ENCODE measurements at places on chromosomes 1 and 21.

GRCh38 chr21:38714999-38715398 is 90.7 kb upstream of the ETS2 start:
- no peak for DNase-seq

- no peak for DNase-seq
Observed at GRCh38 chr1:11930571-11931445, 3.7 kb upstream of the PLOD1 start.

GRCh38 chr1:25111706-25112105 is 120.6 kb downstream of the SYF2 start:
- no peak for DNase-seq

DNA sequence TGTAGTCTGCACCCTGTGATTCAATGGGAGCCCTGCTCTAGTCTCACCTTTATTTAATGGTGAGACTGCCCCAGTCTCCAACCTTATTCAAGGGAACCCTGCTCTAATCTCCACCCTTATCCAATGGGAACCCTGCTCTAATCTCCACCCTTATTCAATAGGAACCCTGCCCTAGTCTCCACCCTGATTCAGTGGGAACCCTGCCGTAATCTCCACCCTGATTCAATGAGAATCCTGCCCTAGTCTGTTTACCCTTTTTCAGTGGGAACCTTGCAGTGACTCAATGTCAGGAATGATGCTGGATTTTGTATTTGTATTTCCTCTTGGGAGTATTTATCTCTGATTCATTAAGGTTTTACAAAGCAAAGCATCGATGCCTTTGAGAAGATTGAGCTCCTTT is 39.5 kb downstream of the TRPM2 start:
- DNase-seq: no peak

DNA sequence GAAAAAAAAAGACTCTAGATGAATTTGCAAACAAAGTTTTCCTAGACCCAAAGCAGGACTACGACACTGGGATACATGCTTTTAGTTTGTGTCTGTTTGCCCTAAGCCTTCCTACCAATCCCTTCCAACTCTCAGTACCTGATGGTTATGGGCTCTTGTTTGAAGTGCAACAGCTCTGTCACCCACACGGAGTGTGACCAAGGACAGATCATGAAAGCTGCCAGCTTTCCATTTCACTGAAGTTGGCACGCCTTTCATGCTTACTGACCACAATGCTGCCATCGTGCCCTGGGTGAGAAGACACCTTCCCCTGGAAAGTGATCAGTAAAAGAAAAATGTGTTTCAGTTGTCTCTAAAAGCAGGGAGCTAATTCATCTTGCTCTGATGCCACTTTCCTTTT is 312.5 kb upstream of the PTBP2 start:
- DNase-seq: no peak

DNA sequence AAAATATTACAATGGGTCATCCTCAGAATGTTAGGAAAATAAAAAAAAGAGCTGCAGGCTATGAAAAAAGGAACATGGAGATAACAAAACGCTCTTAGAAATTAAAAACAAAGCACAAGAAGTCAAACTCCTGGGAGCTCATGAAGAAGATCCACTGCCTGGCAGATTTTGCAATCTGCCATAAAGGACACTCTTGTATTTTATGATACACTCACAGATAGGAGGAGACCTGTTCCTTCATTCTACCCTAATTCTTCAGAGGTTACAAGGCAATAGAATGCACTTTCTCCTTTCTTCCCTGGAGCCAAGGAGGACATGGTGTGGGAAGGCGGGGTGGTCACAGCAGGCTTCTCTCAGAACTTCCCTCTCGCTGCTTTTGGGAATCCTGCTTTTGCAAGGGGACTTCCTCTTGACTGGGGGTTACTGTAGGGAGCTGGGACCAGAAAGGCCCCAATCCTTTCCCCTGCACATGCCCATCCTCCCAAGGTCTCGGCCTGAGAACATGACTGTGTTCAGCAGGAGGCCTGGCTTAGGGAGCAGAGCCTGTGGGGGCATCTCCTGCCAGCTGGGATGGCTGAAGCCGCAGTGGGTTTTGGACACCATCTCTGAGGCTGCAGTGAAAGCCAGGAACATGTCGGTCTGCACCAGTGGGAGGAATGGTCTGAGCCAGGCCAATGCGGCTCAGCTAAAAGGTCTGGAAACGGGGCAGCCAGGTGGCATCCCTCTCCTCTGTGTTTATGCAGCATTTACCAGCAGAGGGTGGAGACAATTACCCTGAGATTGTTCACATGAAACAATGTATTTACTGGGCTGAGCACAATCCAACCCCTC is 44.8 kb downstream of the GPR161 start:
- DNase-seq: no peak

DNA sequence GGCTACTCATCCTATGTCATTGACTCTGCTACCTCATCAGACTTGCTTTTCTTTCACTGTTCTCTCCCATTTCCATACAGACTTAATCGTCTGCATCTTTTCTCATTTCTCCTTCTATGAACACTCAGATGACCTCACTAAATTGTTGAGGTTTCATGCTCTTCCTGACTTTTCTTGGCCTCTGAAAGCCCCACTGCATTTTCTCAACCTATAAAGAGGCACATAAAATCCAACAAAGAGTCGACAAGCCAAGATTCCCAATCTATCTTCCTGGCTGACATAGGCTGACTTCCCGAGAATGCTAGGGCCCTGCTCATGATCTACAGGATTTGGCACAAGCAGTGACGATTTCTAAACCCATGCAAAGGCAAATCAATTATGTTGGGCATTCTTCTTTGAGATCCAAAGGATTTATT is 280.8 kb upstream of the DPYD start:
- DNase-seq: no peak

GRCh38 chr1:162908780-162909179 is 47.8 kb upstream of the CCDC190 start:
- DNase-seq: peak; percentile 59

DNA sequence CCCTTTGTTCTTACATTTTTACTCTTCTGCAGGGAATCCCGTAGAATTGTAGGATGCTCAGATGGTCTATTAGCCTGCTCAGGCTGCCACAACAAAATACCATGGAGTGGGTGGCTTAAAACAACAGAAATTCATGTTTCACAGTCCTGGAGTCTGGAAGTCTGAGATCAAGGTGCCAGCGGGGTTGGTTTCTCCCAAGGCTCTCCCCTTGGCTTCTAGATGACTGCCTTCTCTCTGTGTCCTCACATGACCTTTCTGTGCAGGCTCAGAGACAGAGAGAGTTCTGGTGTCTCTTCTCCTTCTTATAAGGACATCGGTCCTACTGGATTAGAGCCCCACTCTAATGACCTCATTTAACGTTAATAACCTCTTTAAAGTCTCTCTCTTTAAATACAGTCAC is 41.7 kb downstream of the HUNK start:
- no peak for DNase-seq

GRCh38 chr1:203509135-203509534 is 15.2 kb downstream of the OPTC start:
- no peak for DNase-seq

DNA sequence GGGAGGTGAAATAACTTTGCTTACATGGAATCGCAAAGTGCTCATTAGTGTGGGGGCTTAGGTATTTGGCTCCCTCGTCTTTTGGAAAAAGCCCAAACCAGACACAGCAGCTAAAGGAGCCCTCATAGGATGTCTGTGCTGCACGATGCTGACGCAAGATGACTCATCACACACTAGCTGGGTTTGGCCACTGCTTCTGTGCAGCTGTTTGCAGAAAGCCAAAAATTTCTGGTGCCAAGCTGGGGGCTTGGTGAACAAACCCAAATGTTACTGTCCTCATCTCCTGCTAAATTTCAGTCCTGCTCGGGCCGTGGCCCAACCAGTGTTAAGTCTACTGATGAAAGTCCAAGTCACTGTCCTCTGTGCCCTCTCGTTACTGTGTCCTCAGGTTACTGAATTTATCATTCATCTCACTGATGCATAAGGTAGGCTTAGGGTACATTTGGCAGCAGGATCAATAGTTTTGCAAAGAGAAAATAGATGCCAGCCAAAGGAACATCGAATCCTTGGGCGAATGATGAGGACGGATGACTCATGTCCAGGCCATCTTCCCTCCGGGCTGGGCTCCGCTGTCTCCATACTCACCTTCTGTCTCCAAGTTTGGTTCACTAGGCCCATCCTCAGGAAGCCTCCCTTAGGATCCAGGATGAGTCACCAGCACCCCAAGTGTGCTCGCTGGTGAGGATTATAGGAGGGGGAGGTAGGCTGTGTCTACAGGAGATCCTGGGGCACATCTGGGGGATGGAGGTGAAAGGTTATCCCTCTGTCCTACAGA is 177.7 kb downstream of the ADSS2 start:
- peak; percentile 91 for DNase-seq

GRCh38 chr1:96346719-96347118 is 374.9 kb upstream of the PTBP2 start:
- no peak for DNase-seq

GRCh38 chr1:228016653-228017355 is 10.0 kb downstream of the WNT3A start:
- DNase-seq: no peak

- DNase-seq: peak; percentile 42
Observed at GRCh38 chr1:245837718-245838117, 669.4 kb downstream of the SMYD3 start.

DNA sequence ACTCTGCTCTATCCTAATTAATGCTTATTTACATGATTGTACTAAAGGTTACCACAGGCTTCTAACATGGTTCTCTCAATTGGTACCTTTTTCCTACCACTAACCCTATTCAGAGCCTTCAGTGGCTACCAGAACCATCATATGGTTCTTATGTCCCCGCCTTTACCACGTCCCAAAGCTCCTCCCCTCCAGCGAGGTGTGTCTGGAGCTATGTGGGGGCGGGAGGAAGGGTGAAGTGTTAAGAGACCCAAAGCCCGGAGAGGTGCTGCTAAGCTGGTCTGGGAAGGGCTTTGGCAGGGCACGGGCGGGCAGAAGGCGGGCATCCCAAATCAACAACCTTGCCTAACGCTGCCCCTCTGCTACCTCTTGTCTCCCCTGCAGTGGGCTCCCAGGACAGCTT is 10.0 kb downstream of the SPATA46 start:
- no peak for DNase-seq

DNA sequence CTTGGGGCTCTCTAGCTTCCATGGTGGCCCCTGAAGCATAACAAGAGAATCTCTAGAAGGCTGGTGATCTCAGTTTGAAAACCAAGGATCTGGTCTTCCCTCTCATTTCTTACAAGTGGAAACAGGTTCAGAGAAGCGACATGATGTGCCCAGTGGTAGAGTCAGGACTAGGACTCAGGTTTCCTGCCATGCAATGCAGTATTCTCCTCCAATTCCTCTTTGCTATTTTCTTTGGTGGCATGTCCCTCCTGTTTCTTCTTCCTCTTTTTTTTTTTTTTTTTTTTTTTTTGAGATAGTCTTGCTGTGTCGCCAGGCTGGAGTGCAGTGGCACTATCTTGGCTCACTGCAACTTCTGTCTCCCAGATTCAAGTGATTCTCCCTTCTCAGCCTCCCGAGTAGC is 195.6 kb upstream of the C1orf105 start:
- DNase-seq: no peak

GRCh38 chr1:24540906-24541710 is 14.8 kb upstream of the NCMAP start:
- DNase-seq: peak; percentile 72

- DNase-seq: peak; percentile 27
Observed at GRCh38 chr1:25550155-25550506, 6.7 kb downstream of the LDLRAP1 start.

DNA sequence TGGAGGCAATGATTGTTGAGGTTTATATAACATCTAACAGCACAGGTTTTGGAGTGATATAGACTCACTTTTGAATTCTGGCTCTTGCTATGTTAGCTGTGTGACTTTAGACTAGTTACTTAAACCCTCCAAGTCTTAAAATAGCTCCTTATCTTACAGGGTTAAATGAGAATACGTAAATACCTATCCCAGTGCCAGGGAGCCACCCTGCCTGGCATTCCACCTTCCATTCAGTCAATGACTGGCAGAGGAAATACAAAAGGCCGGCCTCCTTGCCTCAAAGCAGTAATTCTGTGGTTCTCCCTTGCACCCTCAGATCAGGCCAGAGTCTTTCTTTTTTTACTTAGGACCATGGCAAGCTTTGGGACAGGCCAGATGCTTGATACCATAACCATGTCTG is 31.8 kb downstream of the DBT start:
- DNase-seq: no peak

DNA sequence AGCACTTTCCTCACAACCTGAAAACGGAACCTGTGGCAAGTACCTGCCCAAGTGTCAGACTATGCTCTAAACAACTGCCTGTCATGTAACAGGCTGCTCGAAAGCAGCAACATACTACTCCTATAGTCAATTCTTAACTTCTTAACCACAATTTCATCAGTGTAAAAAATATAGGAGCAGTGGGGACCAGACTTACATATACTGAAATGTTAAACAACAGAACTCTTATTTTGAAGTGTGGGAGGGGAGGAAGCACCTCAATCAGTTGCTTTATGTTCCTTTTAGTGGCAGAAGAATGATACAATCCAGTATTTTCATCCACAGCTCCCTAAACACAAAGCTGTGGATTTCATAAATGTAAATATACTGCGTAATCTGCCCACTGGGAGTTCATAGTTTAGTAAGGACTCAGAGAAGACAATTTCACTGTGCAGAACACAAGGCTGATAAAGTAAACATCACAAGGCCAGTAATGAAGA is 44.2 kb downstream of the WLS start:
- no peak for DNase-seq

GRCh38 chr1:230713915-230714764 is at the start of gene AGT:
TSS of gene AGT (minus strand) at chr1:230714122. CDS start at chr1:230710823, 3,299 bp downstream.
- DNase-seq: peak; percentile 63

DNA sequence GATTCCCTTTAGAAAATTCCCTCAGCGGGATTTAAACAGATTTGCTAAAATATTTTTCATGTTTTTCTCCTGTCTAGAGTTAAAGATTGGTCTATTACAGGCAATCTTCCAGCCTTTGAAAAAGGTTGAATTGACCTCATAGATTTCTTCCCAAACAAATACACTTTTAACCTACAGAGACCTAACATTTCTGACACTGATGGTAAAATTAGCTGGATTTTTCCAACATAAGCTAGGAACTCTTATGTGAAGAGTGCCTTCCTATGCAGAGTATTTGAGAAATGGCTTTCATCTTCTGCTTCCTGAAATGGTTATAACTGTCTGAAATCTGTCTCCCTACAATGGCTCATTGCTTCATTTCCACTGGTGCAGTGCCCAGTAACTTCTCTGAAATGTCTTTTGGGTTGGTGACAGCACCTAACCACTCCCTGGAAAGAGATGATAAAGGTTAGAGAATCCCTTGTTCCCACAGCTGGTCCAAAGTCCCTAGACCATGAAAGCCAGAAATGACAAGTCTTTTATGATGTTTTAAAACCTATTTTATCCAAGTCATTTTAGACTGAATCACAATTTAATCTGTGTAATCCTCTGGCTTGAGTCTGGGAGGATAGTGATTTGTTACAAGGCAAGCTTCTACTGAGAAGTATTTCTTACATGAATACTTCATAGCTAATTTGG is 269.4 kb downstream of the BACH1 start:
- no peak for DNase-seq

- no peak for DNase-seq
Observed at GRCh38 chr1:46554597-46555381, 3.3 kb upstream of the KNCN start.

GRCh38 chr1:29094954-29095353 is 28.7 kb downstream of the TMEM200B start:
- no peak for DNase-seq

DNA sequence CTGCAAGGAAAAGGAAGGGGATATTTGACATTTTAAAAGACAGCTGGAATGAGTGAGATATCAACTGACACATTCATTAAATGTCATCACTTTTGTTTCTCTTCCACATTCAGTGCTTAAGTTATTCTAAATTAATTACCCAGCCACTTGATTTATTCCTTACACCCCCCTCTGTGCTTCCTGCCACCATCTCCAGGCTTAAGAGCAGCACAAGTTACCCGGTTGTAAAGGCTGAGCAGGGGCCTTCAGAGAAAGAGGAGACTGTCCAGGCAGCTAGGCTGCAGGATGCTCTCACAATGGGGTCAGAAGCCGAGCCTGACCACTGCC is 71.4 kb downstream of the SYT6 start:
- no peak for DNase-seq

Measured in ACHN (cell line).